ENCODE measurements at places on chromosomes 5 and 9.

GRCh38 chr5:135559354-135559753 is 19.4 kb downstream of the CXCL14 start:
- DNase-seq: peak; percentile 44

GRCh38 chr9:23117616-23118015 is 671.0 kb downstream of the DMRTA1 start:
- no peak for DNase-seq

GRCh38 chr9:86021166-86021565 is 78.2 kb downstream of the GOLM1 start:
- DNase-seq: no peak

GRCh38 chr9:37976714-37977477 is 73.0 kb upstream of the SLC25A51 start:
- no peak for DNase-seq

- no peak for DNase-seq
Observed at GRCh38 chr9:89690334-89690912, 85.6 kb downstream of the GADD45G start.

DNA sequence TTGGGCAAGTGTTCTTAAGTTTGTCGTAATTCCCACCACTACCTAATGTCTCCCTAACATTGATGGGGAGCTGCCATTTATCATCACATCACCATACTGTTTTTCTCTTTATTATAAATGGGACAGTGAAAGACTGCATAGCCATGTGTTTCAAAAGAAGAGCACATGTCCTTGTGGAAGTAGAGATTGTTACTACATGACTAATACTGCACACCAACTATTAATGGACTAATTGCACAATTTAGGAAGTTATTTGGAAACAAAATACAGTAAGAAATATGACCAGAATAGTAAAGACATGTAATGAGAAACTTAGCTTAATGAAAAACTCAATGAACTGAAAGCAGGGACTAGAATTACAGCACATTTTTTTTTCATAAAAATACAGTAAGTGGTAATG is 12.0 kb upstream of the ELOVL7 start:
- no peak for DNase-seq

DNA sequence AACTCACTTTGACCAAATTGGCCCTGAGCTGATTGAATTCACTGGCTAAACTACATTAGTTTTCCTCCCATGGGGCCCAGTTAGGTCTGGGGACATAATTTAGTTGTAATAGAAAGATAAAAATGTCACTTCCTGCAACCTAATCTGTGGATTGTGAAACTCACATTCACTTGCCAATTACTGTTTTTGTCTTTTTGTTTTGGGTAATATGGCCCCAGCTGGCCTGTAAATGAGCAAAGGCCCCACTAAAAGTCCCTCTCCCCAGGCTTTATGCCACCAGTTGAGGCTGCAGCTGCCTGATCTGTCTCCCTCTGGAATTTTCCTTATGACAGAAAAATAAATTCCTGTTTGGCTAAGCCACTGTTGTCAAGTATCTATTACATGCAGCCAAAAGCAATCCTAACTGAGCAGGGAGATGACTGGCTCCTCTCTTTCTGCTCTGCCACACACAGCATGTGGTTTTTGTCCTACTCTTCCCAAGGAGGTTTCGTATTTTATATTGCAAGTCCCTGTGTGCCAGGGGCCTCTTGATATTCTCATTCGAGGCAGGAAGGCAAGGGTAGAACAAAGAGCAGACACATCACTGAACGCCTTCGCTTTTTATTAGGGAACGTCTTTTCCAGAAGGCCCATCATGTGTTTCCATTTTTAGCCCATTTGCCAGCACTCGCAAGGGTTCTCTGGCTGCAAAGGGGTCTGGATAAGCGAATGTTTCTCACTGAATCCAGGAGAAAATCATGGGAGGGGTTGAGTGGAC is 24.1 kb upstream of the SLC25A48 start:
- DNase-seq: no peak

- DNase-seq: no peak
Observed at GRCh38 chr5:142478113-142478512, 153.3 kb upstream of the SPRY4 start.

- no peak for DNase-seq
Observed at GRCh38 chr5:160029004-160029403, 20.1 kb downstream of the TTC1 start.

DNA sequence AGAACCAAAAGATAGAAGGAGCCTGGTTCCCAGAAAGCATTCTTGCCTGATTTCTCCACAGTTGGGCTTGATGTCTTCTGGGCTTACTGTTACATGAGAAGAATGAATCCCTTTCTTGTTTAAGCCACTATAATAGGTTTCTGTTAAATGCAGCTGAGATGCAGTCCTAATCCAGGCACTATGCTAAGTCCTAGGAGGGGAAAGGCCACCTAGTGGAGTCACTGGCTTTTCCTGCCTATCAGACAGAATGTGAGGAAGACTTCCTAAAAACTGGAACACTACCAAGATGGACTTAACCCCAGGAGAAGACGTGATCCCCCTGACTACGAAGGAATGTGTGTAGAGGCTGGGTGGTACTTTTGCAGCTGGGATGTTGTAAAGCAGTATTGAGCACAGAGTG is 34.3 kb upstream of the FSD1L start:
- peak; percentile 13 for DNase-seq

DNA sequence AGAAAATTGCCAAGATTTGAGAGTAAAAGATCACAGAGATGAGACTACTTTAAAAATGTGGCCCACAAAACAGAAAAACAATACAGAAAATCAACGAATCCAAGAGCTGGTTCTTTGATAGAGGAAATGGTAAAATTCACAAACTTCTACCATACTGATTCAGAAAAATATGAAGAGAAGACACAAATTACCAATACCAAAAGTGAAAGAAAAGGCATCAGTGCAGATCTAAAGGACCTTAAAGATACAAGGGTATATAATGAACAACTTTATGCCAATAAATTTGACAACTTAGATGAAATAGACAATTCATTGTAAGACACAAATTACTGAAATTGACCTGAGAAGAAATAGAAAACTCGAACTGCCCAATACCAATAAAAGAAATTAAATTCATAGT is 24.4 kb upstream of the SLC1A1 start:
- no peak for DNase-seq

- DNase-seq: no peak
Observed at GRCh38 chr9:90735952-90736351, 65.7 kb upstream of the SYK start.

- DNase-seq: peak; percentile 75
Observed at GRCh38 chr9:98575379-98576346, 133.1 kb downstream of the GABBR2 start.

DNA sequence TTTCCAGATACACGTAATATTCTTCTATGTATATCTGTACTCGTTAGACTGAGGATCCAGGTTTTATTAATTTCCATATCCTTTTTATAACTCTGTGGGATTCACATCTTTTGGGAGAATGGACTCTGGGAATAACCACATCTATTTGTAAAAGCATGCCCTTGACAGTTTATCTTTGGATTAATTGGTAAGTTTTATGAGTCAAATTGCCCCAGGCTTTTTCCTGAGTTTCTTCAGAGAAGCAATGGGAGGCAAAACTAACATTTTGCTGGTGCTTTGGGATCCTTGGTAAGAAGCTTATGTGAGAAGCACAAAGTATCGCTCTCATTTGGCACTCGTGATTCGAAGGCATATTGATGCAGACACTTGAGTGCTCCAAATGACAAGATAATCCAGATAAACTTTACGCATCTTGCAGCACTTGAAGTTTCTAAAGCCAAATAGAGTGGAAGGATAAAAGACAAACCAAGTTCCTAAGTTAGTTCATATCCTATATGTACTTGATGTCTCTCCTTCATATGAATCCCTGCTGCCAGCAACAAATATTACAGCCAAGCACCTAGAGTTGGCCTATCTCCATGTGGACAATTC is 324.7 kb downstream of the TLE4 start:
- no peak for DNase-seq

GRCh38 chr5:149831492-149831891 is 101.4 kb downstream of the PPARGC1B start:
- no peak for DNase-seq

DNA sequence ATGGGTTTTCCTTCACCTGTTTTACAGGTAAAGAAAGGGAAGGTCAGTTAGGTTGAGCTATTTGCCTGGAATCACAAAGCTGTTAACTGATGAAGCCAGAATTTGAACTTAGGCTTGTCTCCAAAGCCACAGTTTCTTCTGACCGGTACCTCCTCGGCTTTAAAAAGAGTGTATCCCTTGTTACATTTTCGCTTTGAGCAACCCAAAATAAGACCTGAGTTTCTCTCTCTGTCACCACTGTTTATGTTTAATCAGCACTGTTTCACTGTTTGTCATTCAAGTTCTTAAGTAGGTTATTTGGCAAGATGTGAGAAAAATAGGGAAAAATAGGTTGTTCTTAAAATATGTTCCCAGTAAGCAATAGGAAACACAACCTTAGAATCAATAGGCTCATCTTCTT is 84.6 kb downstream of the VCAN start:
- DNase-seq: no peak

GRCh38 chr5:178308541-178309092 is 76.0 kb upstream of the PHYKPL start:
- no peak for DNase-seq

- DNase-seq: no peak
Observed at GRCh38 chr9:100428871-100429654, 2.1 kb downstream of the MSANTD3 start.

- DNase-seq: peak; percentile 83
Observed at GRCh38 chr5:171850324-171850947, 64.8 kb downstream of the SMIM23 start.

- DNase-seq: no peak
Observed at GRCh38 chr5:307794-308579, 13.5 kb upstream of the AHRR start.

GRCh38 chr5:135329066-135329912 is 69.7 kb downstream of the MACROH2A1 start:
- DNase-seq: no peak

DNA sequence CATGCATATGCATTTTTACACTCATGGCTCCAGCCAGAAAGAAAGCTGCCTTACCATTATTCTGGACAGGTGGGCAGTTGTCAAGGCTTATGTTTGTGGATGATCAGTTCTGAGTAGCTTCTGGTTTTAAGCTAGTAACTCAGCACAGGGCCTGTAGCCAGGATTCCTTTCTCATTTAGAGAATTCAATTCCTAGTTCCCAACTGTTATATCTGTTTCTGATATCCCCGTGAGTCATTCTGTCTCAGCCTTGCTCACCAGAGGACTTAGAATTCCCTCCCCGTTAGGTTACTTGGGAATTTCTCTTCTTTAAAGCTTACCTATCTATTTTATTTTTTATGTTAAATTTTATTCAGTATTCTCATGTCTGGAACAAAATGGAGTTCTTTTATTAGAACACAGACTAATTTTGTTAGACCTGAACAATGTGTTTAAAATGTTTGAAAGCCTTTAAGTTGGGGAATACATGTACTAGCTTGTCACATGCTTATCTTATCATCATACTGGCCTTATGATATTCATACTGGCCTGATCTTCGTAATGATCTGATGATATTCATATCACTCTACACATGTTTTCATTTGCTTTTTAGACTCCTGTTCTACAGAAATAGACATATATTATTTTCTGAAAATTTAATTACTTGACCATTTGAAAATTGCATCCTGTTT is 47.1 kb downstream of the CAST start:
- DNase-seq: no peak

DNA sequence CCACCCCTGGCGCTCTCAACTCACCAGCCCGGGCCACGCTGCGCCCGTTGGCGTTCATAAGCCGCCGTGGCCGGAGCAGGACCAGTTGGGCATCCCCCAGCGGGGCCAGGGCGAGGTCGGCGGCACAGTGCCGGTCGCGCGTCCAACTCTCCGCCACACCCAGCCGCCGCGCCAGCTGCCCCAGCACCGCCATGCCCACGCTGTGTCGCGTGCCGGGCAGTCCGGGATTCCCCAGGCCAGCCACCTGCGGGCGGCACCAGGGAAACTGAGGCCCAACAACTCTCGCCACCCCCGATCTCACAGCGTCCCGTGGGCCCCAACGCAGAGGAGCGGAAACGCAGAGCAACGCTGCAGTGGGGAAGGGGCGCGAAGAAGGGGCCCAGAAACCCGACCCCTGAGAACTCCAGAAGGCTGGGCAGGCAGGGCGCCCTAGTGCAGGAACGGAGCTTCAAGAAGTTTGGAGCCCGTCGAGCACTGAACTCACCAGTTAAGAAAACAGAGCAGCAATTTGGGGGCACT is 453 bp downstream of the PTRH1 start:
- DNase-seq: peak; percentile 36

- no peak for DNase-seq
Observed at GRCh38 chr9:112119225-112120029, 55.7 kb downstream of the SUSD1 start.

DNA sequence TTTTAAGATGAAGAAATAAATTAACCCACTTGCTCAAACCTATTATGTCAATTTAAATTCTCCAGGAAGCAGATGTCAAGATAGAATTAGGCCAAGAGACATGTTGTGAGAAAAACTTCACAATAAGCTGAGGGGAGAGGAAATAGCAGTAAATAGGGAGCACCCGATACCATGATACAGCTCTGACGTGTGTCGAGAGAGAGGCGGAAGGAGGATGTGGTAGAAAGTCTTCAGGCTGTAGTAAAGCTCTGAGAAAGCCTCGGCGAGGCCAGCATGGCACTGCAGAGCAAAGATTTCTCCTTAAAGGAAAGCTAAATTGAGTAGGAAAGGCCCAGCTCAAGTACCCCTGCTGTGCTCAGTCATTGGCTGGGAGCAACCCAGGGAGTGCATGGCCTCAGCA is 6.0 kb upstream of the PUM3 start:
- no peak for DNase-seq

DNA sequence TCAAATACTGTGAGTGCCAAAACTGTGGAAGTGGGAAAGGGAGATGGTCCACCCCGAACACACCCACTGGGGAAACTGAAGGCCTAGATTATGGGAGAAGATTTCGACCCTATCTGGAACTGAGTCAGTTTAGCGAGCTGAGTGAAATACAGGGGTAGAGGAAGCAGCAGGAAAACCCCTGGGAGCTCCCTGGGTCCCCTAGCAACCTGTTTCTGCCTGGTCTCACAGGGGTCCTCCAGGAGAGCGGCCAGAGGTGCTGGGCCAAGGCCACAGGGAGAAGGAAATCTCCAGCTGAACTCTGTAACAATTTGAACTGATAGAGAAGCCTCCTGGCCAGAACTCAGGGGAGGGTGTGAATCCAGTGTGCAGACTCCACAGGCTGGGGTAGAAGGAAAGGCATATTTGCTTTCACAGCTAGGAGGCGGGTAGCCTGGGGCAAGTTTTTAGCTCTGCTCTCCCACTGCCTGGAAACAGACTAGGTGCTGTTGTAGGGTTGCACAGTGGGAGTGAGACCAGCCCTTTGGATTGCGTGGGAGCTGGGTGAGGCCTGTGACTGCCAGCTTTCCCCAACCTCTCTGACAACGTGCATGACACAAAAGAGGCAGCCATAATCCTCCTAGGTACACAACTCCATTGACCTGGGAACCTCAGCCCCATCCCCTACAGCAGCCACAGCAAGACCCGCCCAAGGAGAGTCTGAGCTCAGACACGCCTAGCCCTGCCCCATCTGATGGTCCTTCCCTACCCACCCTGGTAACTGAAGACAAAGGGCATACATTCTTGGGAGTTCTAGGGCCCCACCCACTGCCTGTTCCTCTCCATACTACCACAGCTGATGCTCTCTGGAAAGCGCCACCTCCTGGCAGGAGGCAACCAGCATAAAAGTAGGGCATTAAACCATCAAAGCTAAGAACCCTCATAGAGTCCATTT is 78.8 kb upstream of the GPBP1 start:
- DNase-seq: peak; percentile 60

- no peak for DNase-seq
Observed at GRCh38 chr5:99646011-99646647, 717.3 kb upstream of the CHD1 start.

GRCh38 chr5:82719368-82719767 is 357.8 kb downstream of the TMEM167A start:
- DNase-seq: peak; percentile 8

All from hematopoietic multipotent progenitor cell treated with erythropoietin and hydrocortisone succinate and interleukin-3 and kit ligand, for 6 days (in vitro differentiated cells).